Cerebellum (tissue), 4 donors: ENCODE measurements at places on chromosomes 5 and 9. TPM values are rescaled to one million over a fixed set of nuclear protein-coding genes. Genes with fewer than 3 reads are reported as not detected.

Gene PCDHGA4
- total RNA-seq, result 17.5 TPM

Gene PAEP
- not detected for total RNA-seq

Gene SLC4A9
- total RNA-seq, result 0.45 TPM

Gene DOCK2
- 5.8 TPM for total RNA-seq
